Activated CD4-positive, alpha-beta T cell treated with anti-CD3 and anti-CD28 coated beads for 24 hours (primary cell): ENCODE measurements at places on chromosomes 4 and X.

GRCh38 chr4:145845118-145845517, 93.5 kb downstream of the ZNF827 start:
- no peak for DNase-seq

DNA sequence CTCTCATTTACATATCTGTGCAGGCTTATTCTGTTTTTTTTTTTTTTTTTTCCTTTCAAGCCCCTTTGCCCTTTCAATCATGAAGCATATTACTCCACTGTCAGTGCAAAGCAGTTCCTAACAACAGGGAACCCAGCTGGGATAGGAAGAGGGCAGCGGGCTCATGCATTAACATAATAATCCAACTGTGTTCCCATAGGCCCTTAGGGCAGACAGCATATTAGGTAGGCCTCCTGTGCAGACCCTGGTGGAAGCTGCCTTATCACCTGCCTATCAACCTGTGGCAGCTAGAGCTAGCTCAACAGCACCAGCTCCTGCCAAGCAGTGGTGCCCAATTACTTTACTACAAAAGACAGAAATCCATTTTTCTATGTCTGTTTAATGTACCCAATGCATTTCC, 49.3 kb downstream of the SLC10A7 start:
- no peak for DNase-seq

- DNase-seq, result no peak
Observed at GRCh38 chr4:4574792-4575191, 32.9 kb upstream of the STX18 start.

GRCh38 chr4:143539670-143540023, 26.1 kb downstream of the SMARCA5 start:
- DNase-seq, result no peak
